Activated T-cell treated with anti-CD3 and anti-CD28 coated beads, Interleukin-2, amount 50 U/mL, for 24 hours (primary cell): ENCODE measurements at places on chromosomes 2 and 18.
A peak's percentile ranks its signal among the peaks of the same experiment; 100 is the strongest.

GRCh38 chr2:100554798-100555407 is 7.9 kb upstream of the PDCL3 start:
- DNase-seq: peak; percentile 53

- DNase-seq: no peak
Observed at GRCh38 chr2:202847693-202848524, 23.7 kb downstream of the ICA1L start.

GRCh38 chr2:12960671-12961070 is 243.9 kb downstream of the TRIB2 start:
- DNase-seq: no peak

DNA sequence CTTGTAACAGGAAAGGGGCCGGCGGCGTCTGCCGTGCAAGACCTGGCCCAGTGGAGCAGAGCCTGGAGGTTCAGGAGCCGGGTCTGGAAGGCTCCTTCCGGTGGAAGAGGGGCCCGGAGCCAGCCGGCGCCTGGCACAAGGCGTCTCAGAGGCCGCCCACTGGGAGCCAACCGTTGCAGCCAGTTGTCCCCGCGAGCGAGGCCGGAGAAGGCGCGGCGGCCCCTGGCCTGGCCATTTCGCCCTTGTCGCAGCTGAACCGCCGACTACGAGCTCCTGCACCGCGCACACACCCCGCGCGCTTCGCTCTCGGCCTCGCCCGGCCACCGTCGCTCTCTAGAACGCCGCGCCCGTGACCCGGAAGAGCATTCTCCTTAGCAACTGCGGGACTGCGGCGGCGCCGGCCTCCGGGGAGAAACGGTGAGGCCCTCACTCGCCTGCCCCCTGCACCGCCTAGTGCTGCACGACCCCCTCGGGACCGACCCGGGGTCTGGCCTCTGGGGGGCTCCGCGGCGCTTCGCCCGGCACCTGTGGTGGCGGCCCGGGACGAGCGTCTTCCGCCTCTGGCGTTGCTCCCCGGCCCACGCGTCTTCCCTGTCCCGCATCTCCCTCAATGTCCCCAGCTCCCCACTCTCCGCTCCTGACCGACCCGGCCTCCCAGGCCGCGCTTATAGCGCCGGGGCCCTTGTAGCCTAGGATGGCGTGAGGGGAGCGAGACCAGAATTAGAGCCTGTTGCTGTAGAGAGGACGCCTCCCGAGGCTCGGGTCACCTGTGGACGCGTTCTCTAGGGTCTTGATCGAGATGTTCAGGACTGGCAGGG is at the start of gene DIS3L2:
TSS of gene DIS3L2 (plus strand) at position 365 of the 818 bp plus-strand sequence. CDS start 53,215 bp downstream, outside the sequence.
- DNase-seq: peak; percentile 87

DNA sequence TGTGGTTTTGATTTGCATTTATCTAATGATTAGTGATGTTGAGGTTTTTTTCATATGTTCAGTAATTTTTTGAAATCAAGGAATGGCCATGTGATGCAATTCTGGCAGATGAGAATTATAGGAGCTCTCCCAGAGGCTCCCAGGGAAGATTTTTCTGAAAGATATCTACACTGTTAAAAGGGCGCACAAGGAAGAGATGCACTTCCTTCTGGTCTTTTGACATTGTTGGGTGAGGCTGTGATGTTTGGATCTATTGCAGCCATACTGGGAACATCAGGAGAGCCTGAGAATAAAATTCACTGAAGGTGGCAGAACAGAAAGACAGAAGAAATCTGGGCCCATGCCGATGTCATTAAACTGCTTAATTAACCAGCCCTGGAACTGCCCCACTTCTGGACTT is 108.5 kb downstream of the DDX1 start:
- DNase-seq: no peak

DNA sequence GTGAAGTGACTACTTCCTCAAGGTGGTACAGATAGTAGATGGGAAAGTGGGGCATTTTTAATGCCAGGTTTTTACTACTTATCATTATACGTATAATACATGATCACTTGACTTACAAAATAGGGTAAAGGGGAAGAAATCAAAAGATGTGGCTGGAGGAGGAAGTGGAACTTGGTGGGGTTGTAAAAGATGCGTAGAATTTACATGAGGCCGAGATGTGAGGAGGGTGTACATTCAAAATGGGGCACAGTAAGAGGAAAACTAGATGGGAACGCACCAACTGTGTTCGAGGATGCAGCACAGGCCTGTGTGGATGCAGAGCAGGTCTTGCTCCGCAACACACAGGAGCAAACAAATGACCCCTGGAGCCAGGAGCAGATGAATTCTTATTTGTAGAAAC is 403.3 kb downstream of the TXNL1 start:
- DNase-seq: no peak

DNA sequence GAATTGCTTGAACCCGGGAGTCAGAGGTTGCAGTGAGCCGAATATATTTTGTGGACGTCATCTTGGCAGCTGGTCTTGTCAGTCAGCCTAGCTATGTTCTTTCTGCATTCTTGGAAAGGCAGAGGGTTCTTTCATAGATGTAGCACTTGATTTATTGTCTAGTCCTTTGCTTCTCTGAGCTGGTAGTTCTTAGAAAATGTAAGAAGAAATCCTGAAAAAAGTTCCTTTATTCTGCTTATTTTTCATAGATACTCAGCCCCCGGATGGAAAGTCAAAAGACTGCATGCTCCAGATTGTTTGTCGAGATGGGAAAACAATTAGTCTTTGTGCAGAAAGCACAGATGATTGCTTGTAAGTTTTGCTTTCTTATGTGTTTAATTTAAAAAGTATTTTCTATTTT is 21.3 kb downstream of the PLEKHB2 start:
- DNase-seq: no peak

GRCh38 chr18:12301263-12302005 is 6.6 kb upstream of the TUBB6 start:
- no peak for DNase-seq

- no peak for DNase-seq
Observed at GRCh38 chr2:226247289-226248275, 552.0 kb downstream of the IRS1 start.

DNA sequence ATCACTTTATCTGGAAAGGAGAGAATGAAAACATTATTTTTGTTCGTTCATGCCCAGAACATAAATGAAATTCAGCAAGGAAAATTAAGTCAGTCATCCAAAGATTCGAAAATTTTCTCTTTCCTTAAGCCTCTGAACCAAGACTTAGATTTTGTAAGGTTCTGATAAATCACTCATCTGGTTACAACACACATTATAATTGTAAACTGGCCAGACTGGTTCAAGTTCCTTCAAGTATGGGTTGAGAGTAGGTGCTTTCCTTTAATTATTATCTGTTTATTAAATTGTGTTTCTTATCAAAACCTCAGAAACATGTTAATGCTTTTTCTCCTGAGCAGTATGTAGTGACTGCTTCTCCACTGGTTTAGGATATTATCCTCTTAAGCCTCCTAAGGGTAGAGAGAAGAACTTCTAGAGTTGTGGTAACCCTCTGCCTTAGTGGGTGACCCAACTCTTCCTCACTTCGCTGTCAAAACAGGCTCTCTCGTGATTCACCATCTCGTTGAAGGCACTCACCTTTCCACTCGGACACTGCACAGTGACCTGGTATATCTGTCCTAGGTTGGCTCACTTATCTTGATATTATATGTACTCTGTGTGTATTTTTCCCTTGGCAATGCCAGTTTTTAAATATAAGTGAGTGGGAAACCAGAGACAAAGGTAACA is 325.9 kb downstream of the PAX3 start:
- DNase-seq: no peak

- DNase-seq: no peak
Observed at GRCh38 chr2:116769514-116769913, 1045.0 kb upstream of the DDX18 start.

DNA sequence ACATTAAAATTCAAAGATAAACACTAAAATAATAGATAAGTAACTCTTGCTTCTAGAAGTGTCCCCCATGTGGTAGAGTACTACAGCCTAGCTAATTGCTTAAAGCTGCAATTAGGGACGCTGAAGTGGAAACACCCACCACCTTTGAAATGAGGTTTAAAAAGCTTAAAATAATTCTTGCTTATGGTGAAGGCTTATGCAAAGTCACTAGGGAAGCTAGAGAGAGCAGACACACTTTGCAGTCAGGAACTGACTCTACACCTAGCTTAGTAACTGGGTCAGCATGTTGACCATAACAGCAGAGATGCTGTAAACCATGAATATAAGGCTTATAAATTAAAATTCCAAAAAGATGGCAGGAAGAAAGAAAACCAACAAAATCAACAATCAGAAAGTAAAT is 65.4 kb upstream of the DSG1 start:
- DNase-seq: no peak

DNA sequence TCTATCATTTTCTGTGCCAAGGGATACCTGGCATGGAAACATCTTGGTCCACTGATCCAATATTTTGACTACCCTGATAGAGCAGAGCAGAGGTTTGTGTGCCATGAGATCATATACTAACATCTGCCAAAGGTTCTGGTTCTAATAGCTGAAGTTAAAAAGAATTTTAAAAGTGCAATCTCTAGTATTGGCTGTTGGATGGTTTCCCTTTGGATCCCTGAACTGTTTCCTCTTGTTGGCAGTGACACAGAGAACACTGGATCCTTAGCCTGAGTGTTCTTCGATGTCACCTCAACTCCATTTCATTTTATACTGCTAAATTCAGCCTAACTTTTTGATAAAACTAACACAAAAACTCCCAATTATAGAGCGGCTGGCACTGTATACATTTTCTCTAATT is 169.3 kb upstream of the FBXO11 start:
- DNase-seq: no peak

GRCh38 chr2:191496838-191497237 is 181.1 kb upstream of the NABP1 start:
- DNase-seq: no peak

GRCh38 chr2:32553829-32554432 is 73.9 kb upstream of the TTC27 start:
- no peak for DNase-seq

- no peak for DNase-seq
Observed at GRCh38 chr18:24031916-24032315, 17.4 kb downstream of the TTC39C start.

DNA sequence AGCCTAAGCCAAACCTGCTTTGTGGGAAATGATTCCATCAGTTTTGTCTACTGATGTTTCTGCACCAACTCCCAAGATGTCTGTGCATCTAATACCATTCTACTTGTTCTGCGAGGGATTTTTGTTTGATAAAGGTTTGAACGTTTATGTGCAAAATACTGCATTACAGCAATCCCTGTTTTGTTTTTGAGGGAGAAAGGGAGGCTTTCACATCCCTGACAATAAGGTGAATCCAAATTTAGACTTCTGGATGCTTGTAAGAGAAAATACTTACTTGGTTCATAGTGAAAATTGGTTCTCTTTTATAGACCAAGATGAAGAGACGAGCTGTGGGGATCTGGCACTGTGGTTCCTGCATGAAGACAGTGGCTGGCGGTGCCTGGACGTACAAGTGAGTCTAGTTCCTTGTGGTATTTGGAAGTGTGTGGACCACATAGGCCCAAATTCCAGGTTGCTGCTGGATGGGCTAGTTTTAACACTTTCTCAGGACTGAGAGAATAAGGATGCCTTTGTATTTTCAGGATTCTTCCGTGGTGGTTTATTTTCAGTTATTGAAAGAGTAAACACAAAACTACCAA is 1.1 kb downstream of the RPL37A start:
- peak; percentile 43 for DNase-seq

GRCh38 chr2:210003359-210003758 is 921 bp downstream of the RPE start:
- no peak for DNase-seq

- no peak for DNase-seq
Observed at GRCh38 chr2:207970826-207971180, 54.5 kb downstream of the PLEKHM3 start.

- DNase-seq: no peak
Observed at GRCh38 chr2:180520206-180520605, 460.2 kb upstream of the UBE2E3 start.

DNA sequence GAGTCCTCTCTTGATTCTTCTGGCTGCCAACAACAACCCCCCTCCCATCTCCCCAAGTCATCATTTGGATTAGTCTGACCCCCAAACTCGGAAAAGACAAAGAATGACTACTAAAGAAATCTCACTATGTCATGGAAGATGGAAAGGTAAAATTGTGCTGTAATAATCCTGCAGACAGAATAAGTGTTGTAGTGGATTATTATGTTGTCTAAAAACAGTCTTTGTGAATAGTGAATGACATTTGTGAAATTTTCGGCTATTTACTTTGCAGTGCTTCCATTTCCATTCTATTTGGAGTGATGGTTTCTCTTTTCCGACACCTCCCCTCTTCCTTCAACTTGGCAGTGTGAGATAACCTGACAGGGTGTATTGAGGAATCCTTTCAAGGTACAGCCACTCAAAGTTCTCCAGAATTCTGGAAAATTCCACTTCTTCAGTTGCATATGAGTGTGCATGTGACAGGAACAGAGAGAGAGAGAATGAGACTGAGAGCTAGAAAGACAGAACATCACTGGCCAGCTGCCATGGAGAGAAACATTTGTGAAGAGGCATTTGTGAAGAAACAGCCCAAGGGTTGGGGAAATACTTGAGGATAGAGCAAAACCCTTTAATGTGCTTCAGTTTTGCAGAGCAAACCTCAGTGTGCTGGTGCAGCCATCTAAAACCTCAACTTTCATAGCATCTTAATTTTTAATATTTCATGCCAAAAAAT is 141.9 kb upstream of the DLX2 start:
- DNase-seq: no peak

DNA sequence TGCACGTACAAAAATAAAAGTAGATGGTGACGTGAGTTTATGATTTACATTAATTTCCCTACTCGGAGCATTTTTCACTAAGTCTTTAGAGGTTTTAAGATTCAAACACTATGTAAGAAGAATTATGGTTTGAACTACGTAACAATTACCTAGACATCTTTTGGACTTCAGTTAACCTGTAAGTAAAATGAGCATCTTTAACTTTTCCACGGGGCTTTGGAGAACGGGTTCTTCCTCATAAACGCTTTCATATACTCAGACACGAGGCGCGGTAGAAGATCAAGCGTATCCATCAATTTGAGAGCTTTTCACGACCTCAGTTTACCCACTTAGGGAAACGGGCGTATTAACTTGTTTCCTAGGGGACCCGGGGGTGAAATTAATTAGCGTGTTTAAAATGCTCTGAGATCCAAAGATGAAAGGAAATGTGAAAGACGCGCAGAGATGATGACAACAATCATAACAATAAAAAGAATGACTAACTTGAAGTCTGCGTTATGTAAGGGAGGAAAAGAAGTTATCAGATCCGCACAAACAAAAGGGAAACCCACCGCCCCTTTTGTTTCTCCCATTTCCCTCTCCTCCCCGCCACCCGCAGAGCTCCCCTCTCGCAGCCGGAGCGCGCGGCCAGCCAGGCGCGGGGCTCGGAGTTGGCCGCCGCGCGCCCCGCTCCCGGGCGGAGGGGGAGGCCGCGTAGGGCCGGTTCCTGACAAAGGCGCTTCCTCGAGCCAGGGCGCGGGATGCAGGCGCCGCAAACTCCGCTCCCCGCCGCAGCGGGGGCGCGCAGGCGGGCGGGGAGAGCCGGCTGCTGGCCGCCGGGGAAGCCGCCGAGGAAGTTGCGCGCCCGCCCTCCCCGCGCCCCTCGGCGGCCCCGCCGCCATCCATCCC is 807 bp downstream of the PELI1 start:
- peak; percentile 65 for DNase-seq

DNA sequence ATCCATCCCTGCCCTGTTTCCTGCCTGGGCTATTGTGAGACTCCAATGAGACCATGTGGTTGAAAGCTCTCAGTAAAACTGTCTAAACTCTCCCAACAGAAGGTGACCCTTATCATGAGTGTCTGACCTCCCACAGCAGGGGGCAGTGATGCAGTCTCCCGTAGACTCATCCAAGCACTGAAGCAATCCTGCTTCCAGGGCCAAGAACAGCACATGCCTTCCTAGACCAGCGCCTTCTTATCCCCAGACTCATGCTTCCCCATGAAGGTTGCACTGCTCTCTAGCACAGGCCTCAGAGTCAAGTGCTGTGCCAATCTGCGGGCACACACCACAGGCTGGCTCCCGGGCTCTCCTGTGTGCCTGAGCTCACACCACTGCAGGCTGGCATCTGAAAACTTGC is 112.3 kb downstream of the TNS1 start:
- DNase-seq: no peak
